Stimulated activated CD8-positive, alpha-beta memory T cell treated with anti-CD3 and anti-CD28 coated beads, Interleukin-15, amount 100 ng/mL, for 4 hours (primary cell): ENCODE measurements at places on chromosomes 5 and 9.

- no peak for DNase-seq
Measured at GRCh38 chr5:67935908-67936566, 279.5 kb upstream of the PIK3R1 start.

DNA sequence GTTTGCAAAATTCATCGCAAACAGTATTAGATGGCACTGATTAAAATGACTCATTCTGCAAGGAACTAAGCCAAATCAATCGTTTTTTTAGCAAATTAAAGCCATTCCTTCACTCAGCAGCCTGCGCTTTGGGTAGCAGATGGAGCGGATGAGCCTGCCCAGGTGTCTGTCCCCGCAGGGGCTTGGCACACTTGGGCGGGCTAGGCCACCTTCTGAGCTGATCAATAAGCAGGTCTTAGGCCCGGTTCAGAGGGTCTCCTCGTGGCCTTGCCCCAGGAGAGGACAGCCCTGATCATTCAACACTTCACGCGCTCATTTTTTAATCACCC lies 78.0 kb upstream of the FCN1 start:
- DNase-seq = no peak

DNA sequence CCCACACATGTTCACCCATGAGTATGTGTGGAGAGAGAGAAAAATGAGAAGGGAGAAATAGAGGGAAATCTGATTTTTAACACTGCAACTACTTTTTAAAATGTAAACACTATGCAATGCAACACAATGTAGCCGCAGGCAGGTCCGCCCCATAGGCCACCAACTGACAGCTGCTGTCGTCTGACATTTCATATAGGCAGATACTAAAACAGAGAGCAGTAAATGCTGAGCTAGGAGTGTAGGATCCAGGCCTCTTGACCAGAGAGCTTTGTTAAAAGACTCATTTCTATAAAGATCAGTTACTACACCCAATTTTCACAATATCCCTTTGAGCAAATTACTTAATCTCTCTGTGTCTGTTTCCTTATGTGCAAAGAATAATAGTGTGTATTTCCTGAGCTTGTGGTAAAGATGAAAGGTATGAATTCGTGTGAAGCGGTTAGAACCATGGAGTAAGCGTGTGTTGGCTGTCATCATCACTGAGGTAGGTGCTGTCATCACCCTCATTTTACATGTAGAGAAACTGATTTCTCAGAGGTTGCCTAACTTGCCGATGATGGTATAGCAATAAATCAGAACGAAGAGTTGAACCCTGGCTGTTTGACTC lies 55.2 kb upstream of the PDE8B start:
- no peak for DNase-seq

- no peak for DNase-seq
Measured at GRCh38 chr9:34690983-34691935, at the start of gene CCL19. Gene CCL19, minus strand, starts transcription at chr9:34691276. Its CDS starts 137 bp downstream, at chr9:34691139.

DNA sequence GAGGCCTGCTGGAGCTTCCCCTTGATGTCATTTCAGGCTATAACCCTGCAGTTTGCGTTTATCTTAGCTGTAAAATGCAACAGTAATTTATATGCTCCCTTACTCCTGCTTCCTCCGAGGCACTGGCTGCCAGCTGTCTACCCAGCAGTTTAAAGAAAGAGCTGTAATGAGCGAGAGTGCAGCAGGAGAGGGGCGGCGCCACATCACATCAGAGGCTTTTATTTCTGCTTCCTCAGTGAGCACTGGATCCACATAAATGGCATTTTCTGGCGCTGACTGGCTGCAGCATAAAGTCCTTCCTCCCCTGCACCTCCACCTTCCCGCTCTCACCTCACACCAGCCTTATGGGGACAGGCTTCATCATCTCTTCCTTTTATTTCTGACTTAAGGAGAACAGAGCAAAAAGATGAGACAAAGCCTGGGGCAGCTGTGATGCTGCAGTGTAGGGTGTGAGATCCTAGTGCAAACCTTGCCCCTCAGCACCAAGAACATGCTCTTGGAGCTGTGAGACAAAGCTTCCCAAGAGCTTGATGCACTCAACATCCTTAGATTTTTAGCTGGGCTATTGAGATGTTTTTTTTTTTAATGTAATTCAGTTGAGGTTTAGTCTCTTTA lies 829.6 kb upstream of the ZNF608 start:
- no peak for DNase-seq

- DNase-seq = no peak
Measured at GRCh38 chr5:157458835-157459234, 1.2 kb upstream of the NIPAL4 start.

GRCh38 chr5:151078490-151079262 lies 2.2 kb downstream of the TNIP1 start:
- peak; percentile 51 for DNase-seq

DNA sequence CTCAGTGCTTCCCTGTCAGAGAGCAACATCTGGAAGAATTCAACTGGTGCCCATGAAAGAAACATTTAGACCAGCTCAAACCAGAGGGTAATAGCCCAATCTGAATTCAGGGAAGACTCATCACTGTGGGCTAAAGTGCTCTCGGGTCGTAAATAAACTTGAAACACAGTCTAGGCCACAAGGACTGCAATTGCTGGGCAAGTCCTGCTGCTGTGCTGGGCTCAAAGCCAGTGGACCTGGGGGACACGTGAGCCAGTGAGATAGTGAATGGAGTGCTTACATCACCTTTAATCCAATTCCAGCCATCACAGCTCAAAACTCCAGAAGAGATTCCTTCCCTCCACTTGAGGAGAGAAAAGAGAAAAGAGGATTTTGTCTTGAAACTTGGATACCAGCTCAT lies 78.1 kb upstream of the DAP start:
- DNase-seq = no peak

- no peak for DNase-seq
Measured at GRCh38 chr9:14650596-14650995, 42.6 kb downstream of the ZDHHC21 start.

DNA sequence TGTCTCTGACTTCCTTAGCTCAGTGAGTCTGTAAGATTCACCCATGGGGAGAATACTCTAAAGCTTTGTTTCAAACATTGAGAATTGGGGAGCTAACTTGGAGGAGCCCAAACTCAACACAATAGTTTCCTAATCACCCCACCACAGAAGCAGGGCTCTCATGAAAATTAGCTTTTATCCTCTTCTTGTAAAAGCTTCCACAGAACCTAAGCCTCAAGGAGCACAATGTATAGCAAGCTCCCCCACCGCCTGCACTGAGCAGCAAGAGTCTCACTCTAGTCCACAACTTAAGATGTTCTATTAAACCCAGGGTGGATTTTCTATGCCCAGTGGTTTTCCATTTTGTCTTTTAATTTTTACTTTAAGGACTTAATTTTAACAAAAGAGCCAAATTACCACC lies 48.9 kb upstream of the GRHPR start:
- DNase-seq = no peak

- no peak for DNase-seq
Measured at GRCh38 chr5:176157656-176158055, 80.6 kb upstream of the SIMC1 start.

DNA sequence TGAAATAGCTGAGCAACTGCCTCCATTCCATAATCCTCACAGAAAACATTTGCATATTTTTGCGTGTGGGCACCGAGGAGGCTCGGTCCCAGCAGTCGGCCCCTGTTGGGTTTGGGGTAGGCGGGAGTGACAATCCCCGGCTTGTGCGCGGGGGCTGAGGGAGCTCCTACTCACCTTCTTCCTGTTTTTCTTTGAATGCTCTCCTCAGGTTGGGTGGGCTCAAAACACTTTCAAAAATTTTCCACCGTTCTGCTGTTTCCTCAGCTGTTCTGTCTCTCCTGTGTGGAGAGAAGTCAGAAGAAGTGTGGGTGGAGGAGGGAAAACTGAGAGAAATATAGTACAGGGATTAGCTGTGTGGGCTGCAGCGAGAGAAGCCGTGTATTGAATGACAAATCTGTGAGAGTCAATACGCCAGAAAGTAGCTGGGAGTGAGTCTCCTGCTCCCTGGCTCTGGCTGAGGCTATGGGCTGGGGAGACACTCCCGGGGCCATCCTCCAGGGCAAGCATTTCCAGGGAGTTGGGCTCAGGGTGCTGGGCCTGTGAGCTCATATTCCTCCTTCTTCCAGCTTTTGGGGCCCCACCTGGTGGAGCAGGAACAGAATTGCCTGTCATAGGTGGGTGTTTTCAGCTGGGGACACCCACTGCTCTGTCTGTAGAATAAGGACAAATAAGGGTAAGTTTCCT lies 84.7 kb downstream of the CMYA5 start:
- no peak for DNase-seq

GRCh38 chr5:10627160-10627701 lies 63.4 kb downstream of the ANKRD33B start:
- no peak for DNase-seq

- no peak for DNase-seq
Measured at GRCh38 chr5:102855681-102856388, 100.7 kb downstream of the PAM start.
